Brain pericyte (primary cell): ENCODE measurements at places on chromosomes 7 and 10.
A peak's percentile ranks its signal among the peaks of the same experiment; 100 is the strongest.

- no peak for DNase-seq
Measured at GRCh38 chr7:90119178-90119971, 34.9 kb upstream of the STEAP1 start.

DNA sequence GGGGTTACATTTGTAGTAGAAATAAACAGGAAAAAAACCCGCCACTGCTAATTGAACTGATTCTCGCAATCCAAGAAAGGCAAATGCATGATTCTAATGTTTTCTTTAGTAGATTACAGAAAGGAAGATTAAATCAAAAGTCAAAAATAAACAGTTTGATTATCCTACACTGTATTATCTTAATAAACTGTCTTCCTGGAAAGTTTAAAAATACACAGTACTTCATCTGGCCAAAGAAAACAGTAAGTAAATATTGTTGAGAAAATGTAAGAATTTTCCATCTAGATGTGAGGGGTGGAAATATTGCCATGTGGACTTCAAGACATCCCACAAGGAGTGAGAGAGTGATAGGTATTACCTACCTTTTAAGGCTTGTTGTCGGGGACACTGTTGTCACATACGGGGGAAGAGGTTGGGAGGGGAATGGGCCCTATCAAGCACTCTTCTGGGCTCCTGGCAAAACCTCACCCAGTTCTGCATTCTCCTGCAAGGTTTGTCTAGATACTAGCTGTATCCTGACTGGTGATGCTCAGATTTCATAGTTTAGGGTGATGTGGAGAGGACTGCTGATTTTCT lies 17.8 kb downstream of the GRK5 start:
- no peak for DNase-seq

DNA sequence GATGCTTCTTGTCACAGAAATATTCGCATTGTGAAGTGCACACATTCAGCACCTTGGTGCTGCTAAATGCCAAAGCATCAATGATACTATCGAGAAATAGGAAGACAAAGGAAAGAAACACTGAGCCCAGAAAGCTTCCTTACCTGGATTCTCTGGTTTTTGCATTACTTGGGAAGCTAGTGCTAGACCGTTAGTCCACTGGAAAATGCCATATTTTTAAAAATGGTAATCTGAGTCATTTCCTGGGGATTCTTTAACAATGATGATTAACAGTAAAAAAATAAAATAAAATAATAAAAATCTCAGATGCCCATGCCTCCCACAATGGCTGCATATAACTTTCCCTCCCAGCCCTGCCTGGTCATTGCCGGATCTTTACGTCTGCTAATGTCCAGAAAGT lies 420.1 kb upstream of the MGMT start:
- no peak for DNase-seq

GRCh38 chr10:4033341-4033896 lies 248.4 kb upstream of the KLF6 start:
- no peak for DNase-seq

DNA sequence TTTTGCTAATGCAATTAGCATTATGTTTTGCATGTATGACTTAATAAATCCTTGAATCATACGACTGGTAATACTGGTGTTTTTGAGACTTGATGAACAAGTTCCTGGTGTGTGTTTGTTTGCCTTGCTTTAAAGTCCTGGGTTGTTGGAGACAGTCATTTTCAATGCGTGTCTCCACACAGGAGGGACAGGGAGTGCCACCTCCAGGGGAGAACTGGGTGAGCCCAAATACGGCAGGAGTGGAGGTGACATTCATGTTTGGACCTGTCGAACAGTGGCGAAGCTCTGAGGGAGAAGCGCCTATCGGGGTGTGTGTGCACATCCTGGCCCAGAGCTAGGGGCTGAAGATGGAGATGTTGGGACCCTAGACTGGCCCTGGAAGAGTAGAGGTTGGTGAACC lies 43.8 kb downstream of the DAGLB start:
- DNase-seq: no peak

GRCh38 chr7:125504848-125505247 lies 575.2 kb upstream of the POT1 start:
- DNase-seq: peak; percentile 12

GRCh38 chr10:122864194-122864592 lies 15.2 kb downstream of the FAM24B start:
- no peak for DNase-seq

- DNase-seq: no peak
Measured at GRCh38 chr10:46092524-46093081, 46.5 kb upstream of the MSMB start.

GRCh38 chr10:93437086-93437945 lies 44.8 kb downstream of the MYOF start:
- DNase-seq: peak; percentile 94

GRCh38 chr10:83078160-83078559 lies 1061.1 kb upstream of the GHITM start:
- no peak for DNase-seq

GRCh38 chr7:17600340-17600752 lies 301.9 kb downstream of the AHR start:
- DNase-seq: peak; percentile 89

DNA sequence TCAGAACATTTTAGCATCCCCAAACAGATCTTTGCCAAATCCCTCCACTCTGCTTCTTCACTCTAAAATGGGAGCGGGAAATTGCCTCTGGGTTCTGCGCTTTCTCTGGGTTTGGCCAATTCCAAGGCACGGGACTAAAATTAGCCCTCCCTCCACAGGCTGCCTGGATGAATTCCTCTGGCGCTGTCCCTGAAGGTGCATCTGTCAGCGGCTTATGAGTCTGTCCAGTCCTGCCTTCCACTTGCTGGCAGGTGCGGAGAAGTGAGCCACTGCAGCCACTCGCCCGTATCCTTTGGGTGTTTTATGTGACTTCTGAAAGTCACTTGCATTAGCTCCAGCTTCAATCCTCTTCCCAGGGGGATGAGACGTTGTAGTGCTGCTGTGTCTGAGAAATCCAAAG lies 121.6 kb downstream of the SH2D4B start:
- no peak for DNase-seq

- DNase-seq: no peak
Measured at GRCh38 chr7:142280263-142280662, 22.4 kb upstream of the PRSS58 start.

GRCh38 chr10:113169853-113170460 lies 219.9 kb downstream of the TCF7L2 start:
- no peak for DNase-seq

DNA sequence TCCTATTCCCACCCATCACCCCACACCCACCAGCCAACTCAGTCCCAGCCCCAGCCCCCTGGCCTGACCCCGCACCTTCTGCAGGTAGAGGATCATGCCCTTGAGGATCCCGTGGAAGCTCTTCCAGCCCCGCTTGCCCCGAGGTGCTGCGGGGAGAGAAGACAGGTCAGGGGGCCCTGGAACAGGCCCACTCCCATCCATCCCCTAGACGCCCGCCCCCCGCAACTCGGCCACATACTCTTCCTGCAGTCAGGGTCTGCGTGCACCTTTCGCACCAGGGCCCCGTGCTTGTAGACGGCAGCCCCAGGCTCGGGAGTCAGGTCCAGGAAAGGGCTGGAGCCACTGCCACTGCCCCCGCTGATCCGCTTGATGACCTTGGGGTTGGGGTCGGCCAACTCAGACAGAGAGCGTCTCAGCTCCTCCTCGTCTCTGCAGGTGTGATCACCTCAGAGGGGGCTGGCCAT lies 9.6 kb downstream of the NFKB2 start:
- DNase-seq: no peak
